Stimulated activated CD4-positive, alpha-beta T cell treated with anti-CD3 and anti-CD28 coated beads, Interleukin-1b, Interleukin-23, amount 100 ng/mL, for 4 hours (primary cell): ENCODE measurements at places on chromosomes 2 and 18.

- no peak for DNase-seq
These were observed 427.5 kb upstream of the KLHL29 start for GRCh38 chr2:22957446-22957845.

- no peak for DNase-seq
These were observed 91.5 kb downstream of the CAMKMT start for GRCh38 chr2:44453259-44453658.

DNA sequence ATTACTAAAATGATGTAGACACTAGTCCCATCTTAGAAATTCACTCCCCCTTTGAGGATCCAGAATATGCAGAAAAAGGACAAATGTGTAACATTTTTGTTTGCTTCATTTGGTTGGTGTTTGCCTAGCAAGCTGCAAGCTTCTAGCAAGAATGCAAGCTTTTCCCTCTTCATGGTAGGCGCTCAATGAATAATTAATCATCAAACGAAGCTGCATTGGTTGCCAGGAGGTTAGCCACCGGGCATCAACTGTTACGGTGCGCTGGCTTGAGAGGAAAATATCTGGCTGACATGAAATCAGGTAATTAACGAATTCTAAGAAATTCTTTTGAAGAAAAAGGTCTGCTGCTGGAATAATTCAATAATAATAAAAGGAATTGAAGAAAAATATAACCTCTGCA lies 341.0 kb upstream of the KYNU start:
- DNase-seq, result no peak

DNA sequence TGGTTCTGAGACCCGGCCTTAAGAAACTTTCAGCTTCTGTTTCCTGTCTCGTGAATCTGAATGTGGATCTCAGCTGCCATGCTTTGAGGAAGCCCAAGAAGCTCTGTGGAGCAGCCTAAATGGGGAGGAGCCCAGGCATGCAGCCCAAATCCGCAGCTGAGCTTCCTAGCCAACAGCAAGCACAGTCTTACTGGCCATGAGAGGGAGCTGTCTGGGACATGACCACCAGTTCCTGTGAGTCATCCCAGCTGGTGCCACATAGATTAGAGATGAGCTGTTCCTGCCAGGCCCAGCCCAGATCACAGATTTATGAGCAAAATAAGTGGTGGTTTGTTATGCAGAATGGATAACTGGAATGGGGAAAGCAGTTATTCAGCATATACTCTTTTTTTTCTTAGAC lies 224.4 kb upstream of the APCDD1 start:
- DNase-seq, result no peak

- no peak for DNase-seq
These were observed 93.4 kb downstream of the PPP1R1C start for GRCh38 chr2:182078988-182079602.
